ENCODE measurements at places on chromosomes 7 and 10.

DNA sequence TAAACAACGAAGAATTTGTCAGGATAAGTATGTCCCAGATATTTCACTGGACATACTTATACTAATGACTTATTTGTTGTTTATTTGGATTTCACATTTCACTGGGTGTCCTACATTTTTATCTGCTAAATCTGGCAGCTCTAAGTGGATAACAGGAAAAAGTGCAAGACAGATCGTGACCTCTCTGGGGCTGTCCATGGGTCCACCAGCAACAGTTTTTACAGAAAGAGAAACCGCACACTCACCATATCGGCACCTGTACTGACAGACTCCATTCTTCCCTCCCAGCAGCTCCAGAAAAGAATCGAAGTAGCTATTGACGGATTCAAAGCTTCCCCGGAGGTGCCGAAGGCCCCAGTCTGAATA is 393 bp downstream of the PLA2G12B start:
- no peak for DNase-seq

DNA sequence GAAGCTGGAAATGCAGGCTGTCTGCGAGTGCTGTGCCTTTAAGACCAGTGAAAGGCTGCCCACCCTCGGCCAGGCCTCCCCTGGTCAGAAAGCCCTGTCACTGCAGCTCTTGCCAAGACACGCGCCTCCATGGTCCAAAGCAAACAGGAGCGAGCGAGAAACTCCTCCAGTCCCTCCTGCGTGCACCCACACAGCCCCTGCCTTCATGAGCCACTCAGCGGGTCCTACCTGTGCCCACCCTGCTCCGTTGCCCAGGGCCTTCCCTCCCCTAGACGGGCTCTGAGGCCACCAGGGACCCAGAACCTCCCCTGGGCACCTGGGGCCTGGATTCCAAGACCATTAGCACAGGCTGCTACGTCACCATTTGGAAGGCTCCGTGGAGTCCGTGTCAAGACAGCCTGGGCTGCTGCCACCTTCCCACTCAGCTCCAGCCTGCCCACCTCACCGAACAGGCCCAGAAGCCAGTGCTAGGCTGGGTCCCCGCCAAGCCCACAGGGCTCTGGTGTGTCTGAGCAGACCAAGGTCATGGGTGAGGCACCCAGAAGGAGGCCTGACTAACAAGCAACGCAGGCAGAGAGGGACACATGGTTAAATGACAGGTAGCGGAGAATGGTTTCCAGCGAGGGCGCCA is 144.5 kb downstream of the NEURL1 start:
- DNase-seq: no peak

- DNase-seq: no peak
These were observed 7.1 kb downstream of the LIPM start for GRCh38 chr10:88809621-88810020.

GRCh38 chr10:117441812-117442443 is 66.7 kb upstream of the PDZD8 start:
- no peak for DNase-seq

DNA sequence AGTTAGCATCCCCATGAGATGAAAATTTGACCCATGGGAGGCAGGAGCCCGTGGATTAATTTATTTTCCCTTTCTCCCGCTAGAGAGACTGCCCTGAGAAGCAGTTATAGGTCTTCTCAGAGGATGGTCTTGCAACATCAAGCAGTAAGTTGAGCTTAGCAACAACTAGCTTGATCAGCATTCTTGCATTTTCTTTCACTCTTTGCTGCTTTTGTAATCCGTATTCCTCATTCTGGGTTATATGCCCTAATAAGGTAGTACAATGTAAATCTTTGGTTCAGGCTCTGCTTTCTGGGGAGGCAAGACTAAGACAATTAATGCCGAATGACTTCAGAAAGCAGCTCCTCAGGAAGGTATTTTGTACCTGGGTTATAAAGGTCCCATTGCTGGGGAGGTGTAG is 146.8 kb downstream of the FZD1 start:
- no peak for DNase-seq

DNA sequence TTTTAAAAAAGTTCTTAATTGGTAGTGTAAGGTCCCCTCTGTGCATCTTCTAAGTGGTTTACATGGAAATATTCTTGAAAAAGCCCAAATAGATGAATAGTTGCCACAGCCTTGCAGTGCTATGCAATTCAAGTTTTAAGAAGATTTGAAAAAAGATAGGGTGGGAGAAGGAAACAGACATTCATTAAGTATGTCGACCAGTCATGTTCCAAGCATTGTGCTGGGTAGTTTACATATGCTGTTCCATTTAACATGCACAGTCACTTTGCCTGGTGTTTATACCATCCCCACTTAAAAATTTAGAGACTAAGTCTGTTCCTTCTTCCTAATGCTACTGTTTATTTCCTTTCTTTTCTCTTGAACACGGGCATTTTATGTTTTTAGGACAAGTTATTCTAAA is 28.1 kb upstream of the NAMPT start:
- DNase-seq: no peak
